ENCODE measurements at places on chromosomes 12 and 14. TPM values are rescaled to one million over a fixed set of nuclear protein-coding genes. Genes with fewer than 3 reads are reported as not detected.

- no peak for DNase-seq
Observed at GRCh38 chr14:21118933-21119332, 18.1 kb downstream of the TMEM253 start.

GRCh38 chr12:99498756-99499155, 148.8 kb upstream of the GARIN6 start:
- no peak for DNase-seq

The TSHR gene
- total RNA-seq, result 1.7 TPM

DNA sequence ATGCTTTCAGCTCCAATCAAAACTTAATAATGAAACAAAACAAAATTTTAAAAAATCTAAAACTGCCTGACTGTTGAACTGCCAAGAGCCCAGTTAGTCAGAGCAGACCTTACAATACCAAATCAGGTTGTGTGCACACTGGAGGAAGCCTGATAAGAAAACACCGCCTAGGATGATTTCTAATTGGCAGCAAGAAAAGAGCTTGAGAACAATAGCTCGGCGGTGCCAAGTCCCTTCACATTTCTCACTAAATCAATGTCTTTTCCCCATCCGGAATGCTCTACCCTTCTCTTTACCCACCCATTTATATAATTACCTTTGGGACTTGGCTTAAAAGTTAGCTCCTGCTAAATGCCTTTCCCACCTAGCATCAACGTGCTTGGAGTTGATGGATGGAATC, 256.7 kb downstream of the C12orf75 start:
- DNase-seq, result no peak

The CCDC197 gene
- total RNA-seq, result not detected

- no peak for DNase-seq
Observed at GRCh38 chr14:53946071-53946403, 10.6 kb downstream of the BMP4 start.

The FOXN4 gene
- total RNA-seq, result not detected

DNA sequence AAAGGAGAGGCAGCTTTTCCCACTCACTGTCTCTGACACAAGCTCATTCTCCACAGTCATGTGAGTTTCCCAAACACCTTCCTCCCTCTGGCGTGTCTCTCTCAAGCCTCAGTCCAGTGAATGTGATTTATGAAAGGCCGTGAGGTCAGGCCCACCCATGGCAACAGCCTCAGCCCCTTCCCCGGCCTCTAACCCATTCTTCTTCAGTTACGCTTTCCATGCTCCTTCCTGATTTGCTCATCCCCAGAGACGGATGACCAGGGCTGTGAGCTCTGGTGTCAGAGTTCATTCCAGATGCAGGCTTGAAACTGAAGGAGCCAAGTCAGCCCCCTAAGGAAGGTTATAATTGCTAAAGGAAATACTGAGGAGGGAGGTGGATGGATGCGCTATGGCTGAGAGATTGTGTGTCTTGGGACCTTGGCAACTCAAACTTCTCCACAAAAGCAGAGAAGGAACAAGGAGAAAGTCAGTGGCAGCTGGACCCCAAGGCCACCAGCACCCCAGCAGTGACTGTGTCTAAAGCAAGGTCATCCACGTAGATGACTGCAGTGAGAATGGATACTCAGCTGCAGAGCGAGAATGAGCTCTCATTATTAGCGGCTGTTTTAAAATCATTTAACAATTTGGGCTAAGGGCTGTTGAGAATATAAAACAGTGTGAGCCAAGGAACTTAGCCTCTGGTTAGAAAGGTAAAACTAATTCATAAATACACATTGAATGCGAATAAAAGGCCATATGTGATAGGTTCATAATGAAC, 84.1 kb downstream of the FBXL14 start:
- DNase-seq, result no peak

DNA sequence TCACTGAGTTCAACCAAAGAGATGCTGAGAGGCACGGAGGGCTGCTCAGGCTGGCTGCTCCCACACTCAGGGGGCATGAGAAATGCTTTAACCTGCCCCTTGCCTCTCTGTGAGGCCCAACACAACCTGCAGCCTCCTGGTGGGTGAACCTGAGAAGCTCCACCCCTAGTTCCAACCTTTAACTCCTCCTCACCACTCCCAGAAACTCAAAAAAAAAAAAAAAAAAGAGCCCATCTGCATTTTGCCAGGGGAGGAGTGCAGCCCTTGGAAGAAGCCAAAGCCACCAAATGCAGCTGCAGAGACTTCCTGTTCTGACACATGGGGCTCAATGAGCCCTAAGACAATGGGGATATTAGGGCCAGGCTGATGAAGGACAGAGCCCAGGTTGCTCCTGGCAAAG, 8.9 kb downstream of the KRT4 start:
- DNase-seq, result no peak

- DNase-seq, result no peak
Observed at GRCh38 chr12:85461127-85461526, 181.1 kb downstream of the ALX1 start.

- no peak for DNase-seq
Observed at GRCh38 chr12:56216461-56216860, 5.3 kb downstream of the RNF41 start.

The GYS2 gene
- not detected for total RNA-seq

DNA sequence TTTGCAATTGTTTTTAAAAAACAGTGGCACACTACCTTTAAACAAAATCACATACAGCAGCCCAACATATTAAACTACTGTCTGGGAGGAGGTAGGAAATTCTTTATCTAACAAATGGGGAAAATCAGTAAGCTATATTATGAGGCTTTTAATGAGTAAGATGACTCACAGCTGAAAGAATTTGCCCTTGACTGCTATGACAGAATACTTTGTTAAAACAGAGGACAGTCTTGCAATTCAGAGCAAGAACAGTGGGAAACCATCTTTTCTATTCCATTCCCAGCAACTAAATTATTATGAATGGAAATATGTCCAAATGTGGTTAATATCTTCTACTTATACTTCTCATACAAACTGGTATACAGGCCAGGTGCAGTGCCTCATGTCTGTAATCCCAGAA, 49.2 kb upstream of the SGPP1 start:
- peak; percentile 8 for DNase-seq

The EEF1AKMT3 gene
- total RNA-seq, result 10.1 TPM

- no peak for DNase-seq
Observed at GRCh38 chr14:35268946-35269345, 23.2 kb upstream of the PSMA6 start.

DNA sequence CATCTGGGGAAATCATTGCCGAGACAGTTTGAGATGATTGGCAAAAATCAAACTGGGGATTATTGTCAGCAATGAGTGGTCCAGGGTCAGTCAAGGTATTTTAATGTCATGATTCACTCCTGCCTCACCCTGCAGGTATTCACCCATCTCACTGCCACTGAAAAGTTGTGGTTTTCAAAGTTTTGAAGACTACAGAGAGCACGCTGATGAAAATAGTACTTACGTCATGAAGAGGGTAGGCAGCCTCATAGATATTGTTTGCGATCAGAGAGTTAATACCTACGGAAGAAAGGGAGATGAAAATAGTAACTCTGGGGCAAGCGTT, 138.0 kb downstream of the ANO2 start:
- DNase-seq, result no peak

The B4GALNT3 gene
- 14.0 TPM for total RNA-seq

The CEBPE gene
- not detected for total RNA-seq

DNA sequence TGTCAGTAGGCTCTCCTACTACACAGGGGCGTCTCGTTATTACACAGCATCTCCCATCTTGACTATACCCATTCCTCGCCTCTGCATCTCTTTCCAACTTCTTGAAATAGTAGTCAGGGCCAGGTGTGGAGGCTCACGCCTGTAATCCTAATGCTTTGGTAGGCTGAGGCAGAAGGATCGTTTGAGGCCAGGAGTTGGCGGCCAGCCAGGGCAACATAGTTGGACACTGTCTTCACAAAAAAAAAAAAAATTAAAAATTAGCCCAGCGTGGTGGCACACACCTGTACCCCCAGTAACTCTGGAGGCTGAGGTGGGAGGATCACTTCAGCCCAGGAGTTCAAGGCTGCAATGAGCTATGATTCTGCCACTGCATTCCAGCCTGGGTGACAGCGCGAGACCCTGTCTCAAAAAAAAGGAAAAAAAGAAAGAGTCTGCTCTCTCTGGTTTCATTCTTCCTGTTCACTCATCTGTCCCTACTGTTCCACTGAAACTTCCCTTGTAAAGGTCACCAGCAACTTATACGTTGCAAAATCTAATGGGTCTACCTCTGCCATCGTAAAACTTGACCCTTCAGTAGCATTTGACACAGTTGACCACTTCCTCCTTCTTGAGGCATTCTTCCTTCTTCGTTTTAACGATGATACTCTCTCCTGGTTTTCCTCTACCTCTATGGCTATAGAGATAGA, 41.0 kb upstream of the PTGR2 start:
- DNase-seq, result no peak

The RND1 gene
- total RNA-seq, result 2.9 TPM

The SGPP1 gene
- total RNA-seq, result 19.6 TPM

DNA sequence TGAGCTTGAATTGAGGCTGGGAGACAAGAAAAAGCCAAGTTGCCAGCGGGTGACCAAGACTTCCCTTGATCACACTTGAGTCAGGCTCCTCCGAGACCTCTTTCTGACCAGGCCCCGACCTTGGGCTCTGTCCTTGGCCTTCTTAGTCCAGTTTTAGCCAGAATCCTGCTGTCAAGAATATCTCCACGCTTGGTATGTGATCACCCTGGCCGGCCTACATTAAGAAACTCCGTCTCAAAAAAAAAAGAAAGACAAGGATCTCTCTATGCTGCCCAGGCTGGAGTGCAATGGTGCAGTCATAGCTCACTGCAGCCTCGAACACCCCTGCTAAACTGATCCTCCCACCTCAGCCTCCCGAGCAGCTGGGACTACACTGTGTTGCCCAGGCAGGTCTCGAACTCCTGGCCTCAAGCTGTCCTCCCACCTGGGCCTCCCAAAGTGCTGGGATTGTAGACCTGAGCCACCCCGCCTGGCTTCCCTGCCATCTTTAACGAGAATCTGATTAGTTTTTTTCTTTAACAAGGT, 1.0 kb upstream of the ITPK1 start:
- no peak for DNase-seq

DNA sequence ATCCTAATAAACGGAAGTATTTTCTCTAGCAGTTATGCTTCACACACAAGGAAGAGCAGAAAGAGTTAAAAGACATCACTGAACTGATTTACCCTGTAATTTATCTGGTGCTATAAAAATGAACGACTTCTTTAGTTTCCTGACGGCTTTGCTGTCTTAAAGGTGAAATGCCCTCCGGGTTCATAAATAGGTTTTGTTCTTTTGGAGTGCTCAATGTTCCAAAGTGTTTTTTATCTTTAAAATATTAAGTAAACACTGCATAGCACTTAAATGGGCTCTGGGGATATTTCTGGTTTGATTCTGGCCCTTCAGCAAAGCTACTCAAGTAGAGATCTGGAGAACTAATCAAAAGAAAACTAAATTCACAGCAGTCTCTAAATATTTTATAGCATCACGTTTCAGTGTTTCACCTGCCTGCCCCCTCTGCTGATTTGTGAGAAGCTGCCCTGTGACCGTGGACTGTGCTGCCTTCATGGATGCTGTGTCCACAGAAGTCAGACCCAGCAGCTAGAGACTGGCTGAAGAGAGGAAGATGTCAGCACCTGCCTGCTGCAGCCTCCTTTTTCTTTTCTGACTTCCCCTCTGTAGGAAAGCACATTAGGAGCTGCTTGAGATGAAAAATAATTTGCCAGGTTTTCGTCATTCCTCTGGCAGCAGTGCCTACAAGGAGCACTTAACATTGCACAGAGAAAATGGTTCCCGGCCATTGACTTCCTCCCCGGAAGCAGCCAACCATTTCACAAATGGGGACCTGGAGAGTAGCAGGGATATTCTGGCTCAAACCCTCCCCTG, 205.1 kb upstream of the FSCB start:
- DNase-seq, result peak; percentile 12

GRCh38 chr12:51521554-51522276, 69.3 kb upstream of the SCN8A start:
- DNase-seq, result no peak

The DLST gene
- 78.7 TPM for total RNA-seq

DNA sequence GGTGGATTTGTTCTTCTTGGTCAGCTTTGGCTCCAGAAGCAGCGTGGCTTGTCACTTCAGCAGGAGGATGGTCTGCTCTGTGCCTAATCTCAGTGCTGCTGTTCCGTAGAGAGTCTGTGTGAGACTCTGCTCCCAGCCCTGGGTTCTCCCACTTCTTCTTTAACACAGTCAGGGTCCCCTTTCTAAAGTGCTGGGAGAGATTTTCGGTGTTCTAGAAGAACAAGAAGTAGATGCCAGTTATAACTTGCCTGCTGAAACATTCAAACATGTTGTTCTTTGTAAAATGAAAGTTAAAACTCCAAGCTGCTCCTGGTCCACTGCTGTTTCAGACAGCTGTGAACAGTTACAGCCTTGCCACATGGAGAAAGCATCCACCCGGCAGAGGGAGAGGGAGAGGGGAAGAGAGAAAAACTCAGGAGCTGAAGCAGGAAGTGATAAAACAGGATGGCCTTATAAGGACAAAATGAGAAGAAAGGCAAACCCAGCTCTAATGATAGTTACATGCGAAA, 55.2 kb upstream of the CERS5 start:
- DNase-seq, result peak; percentile 94

GRCh38 chr14:50740856-50741255, 72.8 kb upstream of the SAV1 start:
- DNase-seq, result no peak

Measured in tongue (tissue), 3 donors.